ENCODE measurements at places on chromosomes 5 and 9. TPM values are rescaled to one million over a fixed set of nuclear protein-coding genes. Genes with fewer than 3 reads are reported as not detected.
A peak's percentile ranks its signal among the peaks of the same experiment; 100 is the strongest.

GRCh38 chr5:167769846-167770413 is 521.5 kb upstream of the WWC1 start:
- no peak for DNase-seq

DNA sequence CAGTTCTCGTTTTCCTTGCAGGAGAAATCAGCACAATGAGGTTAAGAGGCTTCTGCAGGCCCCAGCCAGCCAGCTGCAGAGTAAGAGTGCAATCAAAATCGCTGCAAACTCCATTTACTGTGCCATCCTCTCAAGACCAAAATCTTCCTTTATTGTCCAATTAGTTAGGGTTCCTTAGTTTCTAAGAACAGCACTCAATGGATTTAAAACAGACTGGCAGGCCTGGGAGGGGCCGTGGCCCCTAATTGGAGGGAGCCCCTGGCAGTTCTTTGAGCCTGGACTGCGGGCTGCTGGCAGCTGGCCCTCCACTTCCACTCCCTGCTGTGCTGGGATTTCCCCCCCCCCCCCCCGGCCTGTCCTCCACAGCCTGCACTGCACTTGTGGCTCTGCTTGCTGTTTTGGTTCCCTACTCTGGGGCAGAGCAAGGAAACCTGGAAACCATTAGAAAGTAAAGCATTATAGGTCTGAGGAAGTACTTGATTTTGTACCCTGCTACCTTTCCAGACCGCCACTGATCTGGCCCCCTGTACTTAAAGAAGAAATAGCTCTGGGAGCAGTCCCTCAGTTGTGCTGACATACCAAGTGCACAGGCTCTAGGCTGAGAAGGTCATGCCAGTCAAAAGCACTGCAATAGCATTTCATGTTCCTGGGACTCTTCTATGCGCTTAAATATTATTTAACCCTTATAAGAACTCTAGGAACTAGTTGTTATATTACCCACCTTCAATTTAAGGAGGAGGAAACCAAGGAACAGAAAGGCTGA is 129.0 kb downstream of the APBA1 start:
- DNase-seq, result peak; percentile 55

DNA sequence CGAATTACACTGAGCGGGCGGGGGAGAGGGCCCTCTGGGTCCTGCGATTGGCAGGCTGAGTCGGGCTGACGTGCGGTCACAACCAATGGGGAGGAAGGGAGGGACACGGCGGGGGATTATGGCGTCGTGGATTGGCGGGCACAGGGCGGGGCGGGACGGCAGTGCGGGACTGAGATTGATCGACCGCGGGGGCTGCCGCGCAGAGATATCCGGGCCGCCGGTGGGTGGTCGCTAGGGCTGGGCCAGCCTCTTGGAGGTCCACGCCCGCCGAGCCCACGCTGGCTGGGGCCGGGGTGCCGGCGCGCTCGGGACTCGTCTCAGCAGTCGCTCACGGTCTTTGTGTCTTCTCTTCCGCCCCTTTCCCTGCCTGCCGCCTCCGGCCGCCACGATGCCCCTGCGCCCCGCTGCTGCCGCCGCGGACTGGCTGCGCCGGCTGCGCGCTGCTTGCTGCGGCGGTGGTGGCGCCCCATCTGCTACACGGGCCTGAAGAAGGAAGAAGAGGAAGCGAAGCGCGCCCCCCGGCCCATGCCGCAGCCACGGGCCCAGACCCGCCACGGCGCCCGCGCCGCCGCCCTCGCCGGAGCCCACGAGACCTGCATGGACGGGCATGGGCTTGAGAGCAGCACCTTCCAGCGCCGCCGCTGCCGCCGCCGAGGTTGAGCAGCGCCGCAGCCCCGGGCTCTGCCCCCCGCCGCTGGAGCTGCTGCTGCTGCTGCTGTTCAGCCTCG is at the start of gene RGMB:
TSS of gene RGMB (plus strand) at position 200 of the 728 bp plus-strand sequence. CDS start at position 608, 408 bp downstream.
- DNase-seq, result peak; percentile 99

GRCh38 chr5:107526-107925 is 15.6 kb downstream of the PLEKHG4B start:
- no peak for DNase-seq

DNA sequence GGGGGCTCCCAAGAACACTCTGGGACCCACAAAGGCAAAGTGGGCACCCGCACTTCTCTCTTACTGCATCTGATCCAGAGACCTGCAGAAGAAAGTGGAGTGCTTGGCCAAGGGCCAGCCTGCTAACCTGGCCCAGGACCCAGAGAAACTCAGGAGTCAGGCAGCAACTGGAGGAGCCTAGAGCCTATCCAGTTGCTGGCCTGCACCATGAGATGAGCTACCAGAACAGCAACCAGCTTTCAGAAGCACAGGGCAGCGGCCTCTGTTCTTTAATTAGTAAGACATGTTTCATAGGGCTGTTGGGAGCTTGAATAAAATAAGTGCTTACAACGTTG is 298.3 kb downstream of the GADD45G start:
- no peak for DNase-seq

- no peak for DNase-seq
Measured at GRCh38 chr9:137428841-137429545, 5.8 kb downstream of the NOXA1 start.

DNA sequence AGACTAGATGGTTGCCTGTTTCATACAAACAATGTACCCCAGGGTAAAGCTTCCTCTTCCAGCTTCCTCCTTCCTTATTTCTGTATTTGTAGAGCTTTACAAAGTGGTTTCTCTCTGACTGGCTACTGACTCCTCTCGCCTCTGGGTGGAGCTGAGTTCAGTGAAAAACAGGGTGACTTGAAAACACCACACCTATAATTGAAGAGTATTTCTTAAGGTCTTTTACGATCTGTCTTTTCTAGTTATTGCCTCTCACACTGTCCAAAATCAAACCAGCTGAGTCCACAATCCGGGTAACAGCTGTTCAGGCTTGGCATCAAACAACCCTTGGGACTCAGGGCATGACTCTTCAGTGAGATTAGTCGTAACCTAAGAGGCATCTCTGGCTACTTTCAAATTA is 200.4 kb downstream of the ARRDC3 start:
- peak; percentile 52 for DNase-seq

DNA sequence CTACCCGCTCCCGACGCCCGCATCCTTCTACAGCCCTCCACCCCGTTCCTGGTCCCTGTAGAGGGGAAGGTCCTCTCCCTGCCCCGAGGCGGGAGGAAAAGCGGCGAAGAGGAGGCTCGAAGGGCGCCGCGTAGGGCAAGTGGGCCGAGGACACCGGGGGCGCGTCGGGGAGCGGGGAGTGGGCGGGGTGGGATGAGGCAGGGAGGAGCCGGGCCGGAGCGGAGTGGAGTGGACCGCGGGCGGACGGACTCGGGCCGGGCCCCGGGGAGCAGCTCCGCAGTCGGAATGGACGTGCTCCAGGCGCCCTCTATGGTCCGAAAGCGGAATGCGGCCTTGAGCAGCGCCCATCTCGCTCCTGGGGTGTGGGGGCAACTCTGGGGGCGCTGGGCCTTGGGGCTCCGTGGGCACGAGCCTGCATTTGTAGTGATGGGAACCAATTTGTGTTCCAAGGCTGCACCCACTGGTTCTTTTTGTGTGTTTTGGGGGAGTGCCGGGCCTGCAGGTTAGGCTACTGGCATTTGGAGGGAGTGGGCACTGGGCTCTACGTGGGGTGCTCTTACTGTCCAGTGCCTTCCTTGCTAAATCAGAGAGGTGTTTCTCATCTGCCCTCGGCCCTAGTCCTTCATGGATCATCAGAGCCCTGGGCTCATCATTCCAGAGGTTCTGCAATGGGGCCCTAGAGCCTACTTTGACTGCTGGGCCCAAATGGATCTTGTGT is 7.3 kb downstream of the IRX1 start:
- peak; percentile 71 for DNase-seq

DNA sequence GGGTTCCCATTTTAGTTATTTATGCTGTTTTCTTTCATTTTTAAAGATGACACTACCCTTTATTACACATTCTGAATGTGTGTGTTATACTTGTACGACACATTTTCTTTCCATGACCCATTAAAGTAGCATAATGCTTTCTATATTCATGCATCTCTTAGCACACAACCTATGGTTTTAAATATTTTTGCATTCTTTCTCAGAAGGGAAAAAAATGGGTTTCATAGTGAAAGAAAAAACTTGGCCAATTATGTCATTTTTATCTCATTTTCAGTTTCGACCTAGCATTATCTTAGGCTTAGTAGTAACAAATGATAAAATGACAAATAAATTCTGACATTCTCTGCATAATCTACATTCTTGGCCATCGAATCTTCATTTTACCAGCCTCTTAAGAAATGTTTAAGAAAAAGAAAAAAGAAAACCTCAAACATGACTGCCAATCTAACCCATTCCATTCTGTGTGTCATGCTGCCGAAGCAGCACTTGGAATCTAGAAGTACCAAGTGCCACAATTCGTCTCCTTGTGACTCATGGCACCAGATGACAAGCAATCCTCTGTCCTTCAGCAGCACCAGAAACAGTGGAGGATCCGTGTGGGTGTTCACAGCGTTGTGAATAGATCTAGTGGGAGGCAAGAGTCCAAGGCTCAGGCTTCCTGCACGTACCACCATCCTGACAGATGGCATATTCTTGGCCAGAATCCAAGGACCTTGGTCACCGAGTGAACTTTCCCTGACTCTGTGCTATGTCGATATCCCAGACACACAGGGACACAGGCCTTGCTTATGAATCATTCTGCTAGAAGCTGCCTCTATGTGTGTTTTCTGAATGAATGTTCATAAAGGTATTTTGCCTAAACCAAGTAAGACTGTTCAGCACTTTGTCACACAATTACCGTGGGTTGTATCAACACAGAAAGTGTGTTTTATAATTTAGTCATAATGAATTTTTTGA is 502.7 kb downstream of the NR2F1-AS1 start:
- DNase-seq, result no peak

DNA sequence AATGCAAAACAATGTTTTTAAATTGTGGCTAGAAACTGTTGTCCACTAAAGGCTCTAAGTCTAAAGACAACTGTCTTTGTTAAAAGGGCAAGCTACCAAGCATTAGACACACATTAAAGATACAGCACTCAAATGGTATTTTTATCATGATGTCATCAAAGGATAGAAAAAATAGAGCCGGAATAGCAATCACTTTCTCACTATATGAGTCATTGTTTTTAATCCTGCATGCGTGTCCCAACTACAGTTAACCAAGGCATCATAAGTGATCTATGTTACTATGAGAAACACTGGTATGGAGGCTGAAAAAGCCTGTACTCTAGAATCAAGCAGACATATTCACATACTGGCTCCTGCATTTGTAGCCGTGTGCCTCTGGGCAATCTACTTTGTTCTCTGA is 1.9 kb upstream of the PJA2 start:
- no peak for DNase-seq

- DNase-seq, result no peak
Measured at GRCh38 chr9:27732494-27732893, 159.2 kb upstream of the C9orf72 start.

DNA sequence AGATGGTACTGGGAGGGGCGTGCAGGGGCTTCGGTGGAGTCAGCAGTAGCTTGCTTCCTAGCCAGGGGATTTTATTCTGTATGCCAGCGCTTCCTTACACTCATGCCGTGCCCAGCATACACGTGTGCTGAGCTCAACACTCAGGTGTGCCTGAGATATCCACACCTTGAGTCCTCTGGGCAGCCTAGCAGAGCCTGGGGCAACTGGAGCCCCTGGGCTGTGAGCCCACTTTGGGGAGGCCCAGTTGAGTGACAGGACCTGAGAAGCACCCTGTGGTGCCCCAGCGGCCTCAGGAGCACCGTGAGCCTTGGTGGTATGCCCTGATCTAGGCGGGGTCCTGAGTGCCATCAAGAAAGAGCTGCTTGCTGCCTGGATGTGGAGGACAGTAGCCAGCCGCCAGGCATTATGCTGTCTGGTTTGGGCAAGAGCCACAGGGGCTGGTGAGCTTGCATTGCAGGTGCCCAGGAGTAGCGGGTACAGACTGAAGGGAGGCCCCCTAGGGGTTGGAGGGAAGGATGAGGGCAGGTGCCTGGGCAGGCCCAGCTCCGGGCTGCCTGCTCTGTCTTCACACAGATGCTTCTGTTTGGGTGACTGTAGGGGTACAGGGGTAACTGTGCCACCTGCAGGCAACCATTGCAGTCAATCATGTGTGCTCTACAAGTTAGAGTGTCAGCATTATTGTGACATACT is 42.9 kb downstream of the BNIP1 start:
- peak; percentile 64 for DNase-seq

DNA sequence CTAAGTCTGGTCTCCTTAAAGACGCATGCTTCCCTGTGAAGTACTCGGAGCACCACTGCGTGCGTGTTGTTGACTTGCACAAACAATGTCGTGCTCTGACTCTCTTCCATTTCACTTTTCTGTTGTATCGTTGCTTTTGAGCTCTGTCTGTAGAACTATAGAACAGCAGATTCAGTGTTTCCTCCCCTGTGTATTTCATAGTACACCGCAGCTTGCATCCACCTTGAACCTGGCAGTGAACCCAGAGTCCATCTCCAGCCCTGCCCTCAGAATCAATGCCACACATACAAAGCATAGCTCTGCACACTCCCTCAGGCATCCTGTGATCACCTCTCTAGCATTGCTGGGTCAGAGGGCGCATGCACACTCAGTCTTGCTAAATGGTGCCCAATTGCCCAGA is 37.2 kb upstream of the ADAMTS2 start:
- DNase-seq, result no peak

GRCh38 chr9:35028341-35028740 is 38.8 kb downstream of the DNAJB5 start:
- no peak for DNase-seq

GRCh38 chr5:55638455-55638854 is 73.7 kb downstream of the SLC38A9 start:
- DNase-seq, result no peak

- peak; percentile 38 for DNase-seq
Measured at GRCh38 chr9:119195521-119195920, 173.7 kb downstream of the BRINP1 start.

GRCh38 chr5:29662876-29663275 is 1530.6 kb upstream of the CDH6 start:
- no peak for DNase-seq

DNA sequence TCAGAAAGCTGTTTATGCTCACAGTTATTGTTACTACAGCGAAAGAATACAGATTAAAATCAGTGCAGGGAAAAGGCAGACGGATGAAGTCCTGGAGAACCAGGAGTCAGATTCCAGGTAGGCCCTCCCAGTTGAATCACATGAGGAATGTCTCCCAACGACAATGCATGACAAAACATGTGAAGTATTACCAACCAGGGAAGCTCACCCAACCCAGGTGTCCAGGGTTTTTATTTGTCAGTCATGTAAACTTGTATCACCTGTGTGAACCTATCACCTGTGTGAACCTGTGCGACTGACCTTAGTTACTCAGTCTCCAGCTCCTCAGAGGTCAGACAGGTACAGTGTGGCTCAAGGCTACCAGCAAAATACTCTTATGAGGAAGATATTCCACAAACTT is 63.9 kb downstream of the KIAA1958 start:
- peak; percentile 66 for DNase-seq

- DNase-seq, result no peak
Measured at GRCh38 chr5:74428275-74428674, 212.3 kb downstream of the ENC1 start.

- DNase-seq, result peak; percentile 96
Measured at GRCh38 chr5:83354958-83355357, 116.6 kb upstream of the VCAN start.

GRCh38 chr5:142245786-142246185 is 79.0 kb downstream of the SPRY4 start:
- DNase-seq, result peak; percentile 32

KCNT1 gene
- 0.28 TPM for total RNA-seq

SOX30 gene
- 1.4 TPM for total RNA-seq

NPR3 gene
- 0.07 TPM for total RNA-seq

ADAMTSL2 gene
- 1.1 TPM for total RNA-seq

DMRT3 gene
- not detected for total RNA-seq

CCNH gene
- total RNA-seq, result 80.2 TPM

CLIC3 gene
- 0.56 TPM for total RNA-seq

TOR1A gene
- 33.9 TPM for total RNA-seq

NAIP gene
- total RNA-seq, result 4.4 TPM

NTNG2 gene
- 0.39 TPM for total RNA-seq

PALM2AKAP2 gene
- 8.3 TPM for total RNA-seq

GABRA6 gene
- total RNA-seq, result not detected

ARHGEF39 gene
- total RNA-seq, result 16.8 TPM

WDR5 gene
- 56.6 TPM for total RNA-seq

C9orf50 gene
- not detected for total RNA-seq
